ENCODE measurements at places on chromosomes 16 and 17. TPM values are rescaled to one million over a fixed set of nuclear protein-coding genes. Genes with fewer than 3 reads are reported as not detected.

Gene KCNH4
- total RNA-seq = 0.51 TPM

Gene HS3ST6
- not detected for total RNA-seq

Gene CD300E
- 0.10 TPM for total RNA-seq

Gene FASN
- total RNA-seq = 35.6 TPM

Gene TEKT1
- total RNA-seq = not detected

Gene SPN
- 1.7 TPM for total RNA-seq

Gene NCOR1
- total RNA-seq = 229 TPM

Gene ABCA9
- 0.91 TPM for total RNA-seq

Gene HOXB13
- total RNA-seq = not detected

Gene FOXF1
- total RNA-seq = not detected

Gene GUCY2D
- not detected for total RNA-seq

Gene SMIM36
- total RNA-seq = not detected

Gene TBL3
- total RNA-seq = 31.9 TPM

- no peak for DNase-seq
These were observed 234.7 kb upstream of the SDK2 start for GRCh38 chr17:73878923-73879322.

GRCh38 chr17:45740553-45741330 lies 43.4 kb upstream of the CRHR1 start:
- DNase-seq = no peak

- DNase-seq = peak; percentile 62
These were observed 1.4 kb downstream of the MSL1 start for GRCh38 chr17:40122999-40123810.

DNA sequence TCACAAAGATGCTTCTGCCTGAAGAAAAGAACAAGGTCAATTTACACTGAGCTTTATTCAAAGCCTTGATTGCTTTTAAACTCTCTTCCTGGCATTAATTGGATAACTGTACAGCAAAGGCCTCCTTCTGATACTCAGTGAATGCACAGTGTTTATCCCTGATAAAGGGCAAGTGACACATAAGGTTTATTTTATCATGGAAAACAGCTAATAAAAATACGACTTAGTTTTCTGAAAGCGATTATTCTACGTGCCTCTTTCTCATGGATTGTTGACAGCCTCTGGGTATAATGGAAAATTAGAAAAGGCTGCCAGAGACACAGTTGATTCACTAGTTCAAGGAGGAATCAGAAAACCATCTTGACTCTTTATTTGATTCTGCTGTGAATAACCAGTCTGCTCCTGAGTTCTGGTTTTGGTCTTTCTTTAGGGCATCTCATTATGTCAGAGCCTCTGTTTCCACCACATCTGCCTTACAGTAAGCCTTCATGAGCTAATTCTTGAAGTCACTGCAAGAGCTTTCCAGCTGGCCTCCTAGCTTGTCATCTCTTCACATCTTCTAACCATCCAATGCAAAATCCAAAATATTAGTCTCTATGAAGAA lies 212.9 kb downstream of the CNTNAP4 start:
- no peak for DNase-seq

GRCh38 chr17:68803164-68803929 lies 151.8 kb downstream of the ABCA8 start:
- no peak for DNase-seq

GRCh38 chr17:41837761-41838538 lies at the start of gene KLHL10:
Gene KLHL10 (plus strand): TSS chr17:41837825. CDS start chr17:41837933, 108 bp downstream.
- DNase-seq = no peak

DNA sequence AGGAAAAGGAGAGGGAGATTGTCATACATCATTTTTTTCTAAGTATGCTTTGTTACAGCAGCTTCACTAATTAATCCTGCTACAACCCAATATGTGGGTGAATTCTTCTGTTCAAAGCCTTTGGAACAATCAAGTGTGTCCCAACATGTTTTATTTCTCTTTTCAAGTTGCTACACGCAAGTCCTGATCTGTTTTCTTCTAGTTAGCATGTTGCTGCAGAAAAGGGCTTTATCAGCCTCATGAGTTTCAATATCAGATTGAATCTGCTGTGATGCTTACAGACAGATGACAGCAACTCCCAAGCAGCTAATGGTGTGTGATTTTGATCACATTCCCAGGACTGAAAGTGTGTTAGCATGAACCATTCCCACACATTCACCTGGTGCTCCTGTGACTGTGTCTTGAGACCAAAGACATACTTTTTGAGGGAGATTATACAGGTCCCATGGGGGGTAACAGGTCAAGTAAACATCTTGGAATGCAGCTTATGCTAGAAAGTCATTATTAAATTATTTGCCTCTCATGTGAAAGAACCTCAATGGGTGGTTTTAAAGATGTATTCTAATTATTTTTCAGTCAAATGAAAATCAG lies 96.9 kb upstream of the KCNJ16 start:
- DNase-seq = no peak

DNA sequence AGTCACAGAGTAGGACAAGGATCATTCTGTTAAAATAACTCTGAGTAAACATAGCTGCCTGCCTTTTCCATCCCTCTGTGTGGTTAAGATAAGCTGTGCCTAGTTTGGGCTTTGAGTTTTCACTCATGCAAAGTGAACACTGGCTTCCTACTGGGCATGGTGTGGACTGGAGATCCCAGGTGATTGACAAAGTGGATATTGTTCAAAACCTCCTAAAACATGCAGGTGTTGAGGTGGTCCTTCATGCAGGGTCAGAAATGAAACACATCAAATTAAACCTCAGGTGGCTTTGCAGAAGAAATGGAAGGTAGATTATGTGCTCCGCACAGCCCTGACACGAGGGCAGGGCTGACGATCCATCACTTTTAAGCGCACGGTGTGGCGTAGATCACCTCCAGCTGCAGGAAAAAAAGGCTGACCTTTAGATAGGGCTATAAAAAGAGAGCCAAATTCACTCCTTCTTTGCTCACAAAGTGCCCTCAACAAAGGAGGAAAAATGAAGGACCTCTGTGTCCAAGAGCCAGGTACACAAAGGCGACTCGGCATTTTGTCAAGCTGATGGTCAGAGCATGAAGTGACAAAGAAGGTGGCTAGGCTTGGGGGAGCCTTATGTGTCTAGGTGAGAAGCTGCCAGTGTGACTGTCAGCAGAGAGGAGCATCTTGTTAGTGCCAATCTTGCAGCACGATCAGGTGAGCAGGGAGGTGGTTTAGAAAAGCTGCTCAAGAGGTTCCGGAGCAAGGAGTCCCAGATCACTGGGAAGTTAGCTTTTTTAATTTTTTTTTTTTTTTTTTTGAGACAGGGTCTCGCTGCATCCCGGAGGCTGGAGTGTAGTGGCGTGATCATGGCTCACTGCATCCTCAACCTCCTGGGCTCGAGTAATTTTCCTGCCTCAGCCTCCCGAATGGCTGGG lies 19.9 kb upstream of the ITPRIPL2 start:
- DNase-seq = no peak

GRCh38 chr17:48745381-48746275 lies 17.1 kb upstream of the HOXB13 start:
- peak; percentile 15 for DNase-seq

DNA sequence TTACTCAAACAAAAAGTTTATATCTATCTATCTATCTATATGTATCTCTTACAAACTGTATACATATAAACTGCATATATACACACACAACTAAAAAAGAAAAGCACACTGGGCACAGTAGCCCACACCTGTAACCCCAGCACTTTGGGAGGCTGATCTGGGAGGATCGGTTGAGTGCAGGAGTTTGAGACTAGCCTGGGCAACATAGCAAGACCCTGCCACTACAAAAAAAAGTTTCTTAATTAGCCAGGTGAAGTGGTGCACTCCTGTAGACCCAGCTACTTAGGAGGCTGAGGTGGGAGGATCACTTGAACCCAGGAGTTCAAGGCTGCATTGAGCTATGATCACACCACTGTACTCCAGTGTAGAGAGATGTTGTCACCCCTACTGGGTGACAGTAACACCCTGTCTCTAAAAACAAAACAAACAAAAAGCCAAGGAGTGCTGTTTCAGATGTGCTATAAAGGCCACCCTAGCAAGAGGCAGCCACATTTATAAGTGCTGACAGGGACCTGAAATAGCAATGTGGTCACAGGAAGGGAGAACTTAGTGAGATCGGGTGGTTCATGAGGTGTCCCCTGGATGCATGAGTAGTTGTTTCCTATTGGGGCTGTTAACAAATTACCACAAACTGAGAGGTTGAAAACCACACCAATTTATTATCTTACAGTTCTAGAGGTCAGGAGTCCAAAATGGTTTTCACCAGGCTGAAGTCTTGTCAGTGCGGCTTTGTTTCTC lies 4.8 kb downstream of the CD2BP2 start:
- DNase-seq = peak; percentile 41

- no peak for DNase-seq
These were observed 36.2 kb downstream of the YPEL2 start for GRCh38 chr17:59367657-59368045.

- DNase-seq = no peak
These were observed 2.1 kb downstream of the MPO start for GRCh38 chr17:58278661-58279015.

GRCh38 chr17:7889166-7889955 lies 772 bp downstream of the CHD3 start:
- peak; percentile 34 for DNase-seq

DNA sequence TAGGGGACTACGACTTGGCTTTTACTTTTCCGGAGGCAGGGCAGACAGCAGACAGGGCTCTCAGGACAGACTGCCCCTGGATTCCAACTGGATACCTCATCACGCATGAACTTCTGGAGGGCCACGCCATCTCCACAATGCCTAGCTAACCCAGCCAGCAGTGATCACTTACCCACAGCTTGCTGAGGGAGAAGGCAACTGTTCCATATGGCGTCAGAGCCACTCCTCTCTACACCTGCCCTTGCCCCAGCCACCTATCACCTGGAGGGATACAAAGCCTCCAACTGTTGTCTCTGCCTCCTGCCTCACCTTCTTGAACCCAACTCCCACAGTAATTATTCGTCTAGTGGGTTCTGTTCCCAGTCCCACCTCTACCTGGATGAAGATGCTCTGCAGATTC lies 8.8 kb downstream of the MYO19 start:
- DNase-seq = no peak

- no peak for DNase-seq
These were observed 3.0 kb upstream of the ITPRIPL2 start for GRCh38 chr16:19110537-19111360.

GRCh38 chr17:39995438-39995837 lies 14.8 kb downstream of the PSMD3 start:
- DNase-seq = no peak

DNA sequence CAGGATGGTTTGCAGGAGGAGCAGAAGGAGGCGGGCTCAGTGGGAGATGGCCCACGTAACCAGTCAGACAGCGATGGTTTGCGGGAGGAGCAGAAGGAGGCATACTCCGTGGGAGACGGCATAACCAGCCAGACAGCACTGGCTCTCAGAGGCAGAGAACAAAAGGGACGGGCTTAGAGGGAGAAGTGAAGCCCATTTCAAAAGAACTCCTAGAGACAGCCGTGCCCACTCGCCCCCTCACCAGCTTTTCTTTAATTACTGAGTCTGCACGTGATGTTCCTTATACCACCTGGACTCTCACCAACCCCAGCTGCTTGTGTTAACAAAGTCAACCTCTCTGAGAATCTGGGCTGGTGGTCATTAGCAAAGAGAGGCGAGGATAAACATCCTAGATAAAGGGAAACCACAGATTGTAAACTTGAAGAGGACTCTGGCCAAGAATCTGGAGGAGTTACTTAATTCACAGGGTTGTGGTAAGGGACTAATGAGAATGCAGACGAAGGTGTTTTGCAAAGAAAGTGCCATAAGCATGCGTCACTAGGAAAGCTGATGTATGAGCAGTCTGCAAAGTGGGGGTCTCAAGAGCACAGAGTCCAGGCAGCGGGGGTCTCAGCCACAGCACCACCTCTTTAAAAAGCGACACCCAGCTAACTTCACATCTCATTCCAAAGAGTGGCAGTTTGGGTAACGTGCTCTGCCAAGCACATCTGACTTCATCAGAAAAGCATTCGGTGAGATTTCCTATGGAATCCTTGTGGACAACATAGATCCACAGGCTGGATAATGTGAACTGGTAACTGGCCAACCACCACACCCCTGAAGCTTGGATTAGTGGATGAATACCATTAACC lies 51.7 kb downstream of the NXN start:
- DNase-seq = no peak

GRCh38 chr16:88939245-88939971 lies 37.6 kb downstream of the CBFA2T3 start:
- peak; percentile 60 for DNase-seq

GRCh38 chr17:44473367-44473766 lies 29.8 kb downstream of the GPATCH8 start:
- no peak for DNase-seq

DNA sequence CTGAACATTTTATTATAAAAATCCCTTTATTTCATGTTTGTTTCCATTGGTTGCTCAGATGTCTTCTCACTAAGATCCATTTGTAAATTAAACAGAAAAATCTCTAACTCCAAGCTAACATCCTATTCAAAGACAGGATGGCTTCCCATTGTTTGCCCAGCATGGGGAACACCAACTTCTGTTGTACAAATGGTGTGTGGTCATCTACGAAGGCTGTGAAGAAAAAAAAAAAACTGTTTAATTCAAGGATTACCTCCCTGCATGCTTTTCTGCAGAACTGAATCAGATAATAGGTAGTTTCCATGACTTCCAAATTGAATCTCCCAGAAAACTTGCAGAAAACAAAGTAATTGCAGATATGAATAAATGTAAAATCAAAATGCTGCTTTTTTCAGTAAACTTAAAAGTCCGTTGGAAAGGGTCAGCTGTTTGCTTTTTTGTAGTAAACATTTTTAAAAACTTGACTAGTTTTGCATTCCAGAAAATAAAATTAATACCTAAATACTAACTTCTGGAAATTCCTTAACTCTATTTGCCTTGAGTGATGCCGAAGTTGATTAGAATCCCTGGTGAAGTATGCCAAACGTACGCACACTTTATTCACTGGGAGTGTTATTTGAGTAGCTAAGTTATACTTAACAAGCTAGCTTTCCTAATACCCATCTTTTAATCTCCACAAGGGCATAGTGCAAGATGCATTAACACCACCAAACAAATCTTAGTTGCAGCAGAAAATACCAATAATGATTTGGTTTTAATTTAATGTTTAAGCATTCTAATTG lies 7.7 kb downstream of the SALL1 start:
- DNase-seq = no peak

DNA sequence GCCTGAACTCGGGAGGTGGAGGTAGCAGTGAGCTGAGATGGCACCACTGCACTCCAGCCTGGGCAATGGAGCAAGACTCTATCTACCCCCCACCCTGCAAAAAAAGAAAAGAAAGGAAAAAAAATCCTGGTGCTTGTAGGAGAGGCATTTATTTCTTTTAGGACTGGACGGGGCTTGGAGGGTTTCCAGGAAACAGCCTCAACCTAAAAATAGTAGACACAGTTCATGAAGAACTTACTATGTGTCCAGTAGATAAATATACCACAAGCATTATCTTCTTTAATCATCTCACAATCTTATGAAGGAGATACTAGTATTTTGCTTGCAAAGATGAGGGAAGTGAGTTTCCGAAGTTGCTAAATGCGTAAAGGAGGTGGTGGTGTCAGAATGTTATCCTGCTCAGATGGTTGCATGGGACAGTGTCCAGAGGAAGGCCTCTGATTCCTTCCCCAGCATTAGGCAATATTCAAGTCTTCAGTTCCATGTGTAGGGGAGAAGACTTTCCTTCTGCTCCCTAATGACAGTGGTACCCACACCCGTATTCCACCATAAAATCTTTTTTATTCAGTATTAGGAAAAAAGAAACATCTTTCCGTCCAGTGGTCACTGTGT lies 263.2 kb downstream of the WWOX start:
- DNase-seq = no peak

Data from B cell (primary cell).